ENCODE measurements at places on chromosomes 6 and 20.
A peak's percentile ranks its signal among the peaks of the same experiment; 100 is the strongest.

- DNase-seq, result no peak
Observed at GRCh38 chr6:170416303-170416702, 109.7 kb downstream of the FAM120B start.

DNA sequence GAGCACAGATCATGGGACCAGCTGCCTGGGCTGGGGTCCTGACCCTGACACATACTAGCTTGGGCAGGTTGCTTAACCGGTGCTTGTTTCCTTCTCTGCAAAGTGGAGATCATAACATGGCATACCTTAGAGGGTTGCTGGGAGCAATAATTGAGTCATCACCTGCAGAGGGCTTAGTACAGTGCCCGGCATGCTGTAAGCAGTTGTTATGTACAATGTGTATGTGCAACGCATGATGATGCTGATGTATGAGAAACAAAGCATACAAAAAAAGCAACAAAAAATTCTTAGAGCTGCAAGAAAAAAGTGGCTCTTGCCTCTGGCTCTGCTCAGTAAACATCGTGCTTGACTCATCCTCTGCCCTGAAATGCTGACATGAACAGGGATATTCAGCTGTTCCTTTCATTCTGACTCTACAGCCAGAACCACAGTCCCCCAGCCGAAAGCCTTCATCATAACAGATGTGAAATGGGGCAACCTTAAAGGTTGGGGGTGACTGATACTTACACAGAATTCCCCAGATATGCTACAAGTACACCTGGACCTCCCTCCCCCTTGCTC lies 91.7 kb downstream of the CLIC5 start:
- DNase-seq, result peak; percentile 32

- no peak for DNase-seq
Observed at GRCh38 chr20:48662711-48663110, 165.1 kb downstream of the PREX1 start.

- DNase-seq, result no peak
Observed at GRCh38 chr20:63099456-63100173, 92.9 kb upstream of the BHLHE23 start.

GRCh38 chr6:21151119-21151518 lies 442.4 kb upstream of the SOX4 start:
- DNase-seq, result no peak

DNA sequence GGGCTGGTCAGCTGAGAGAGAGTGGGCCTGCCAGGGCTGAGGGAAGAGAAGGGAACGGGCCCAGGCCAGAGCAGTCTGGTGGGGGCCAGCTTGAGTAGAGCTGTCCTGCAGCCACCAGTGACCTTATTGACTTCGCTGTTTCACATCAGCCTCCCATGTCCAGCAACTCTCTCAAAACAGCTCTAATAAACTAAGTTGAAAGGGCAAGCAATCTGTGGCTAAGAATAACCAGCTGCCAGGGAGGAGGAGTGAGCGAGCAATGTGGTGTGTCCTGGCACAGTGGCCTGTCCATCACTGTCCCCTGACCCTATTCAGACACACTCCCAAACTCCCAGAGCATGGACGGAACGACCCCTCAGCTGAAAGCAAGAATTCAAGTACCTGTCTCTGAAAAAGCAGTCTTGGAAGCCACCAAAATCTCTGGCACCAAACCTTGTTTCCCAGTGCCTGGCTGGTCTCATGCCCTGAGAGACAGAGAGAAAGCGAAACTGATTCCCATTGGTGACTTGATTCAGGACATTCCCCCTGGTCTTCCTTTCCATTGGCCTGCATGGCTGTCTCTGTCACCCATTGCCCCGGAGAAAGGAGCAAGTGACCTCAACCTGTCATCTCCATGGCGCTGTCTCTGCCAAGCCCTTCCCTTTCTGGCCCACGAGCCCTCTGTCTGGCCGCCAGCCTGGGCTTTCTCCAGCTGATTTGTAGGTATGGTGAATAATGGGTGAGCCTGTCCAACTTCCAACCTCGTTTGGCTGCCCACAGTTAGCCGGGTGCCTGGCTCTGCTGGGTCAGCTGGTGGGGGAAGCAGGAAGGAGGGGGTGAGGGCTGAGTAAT lies at the start of gene DDO:
Gene DDO (minus strand): TSS at position 490 of the 831 bp plus-strand sequence. CDS start 2,113 bp downstream, outside the sequence.
- DNase-seq, result peak; percentile 6

GRCh38 chr20:3398681-3399252 lies 8.7 kb downstream of the DNAAF9 start:
- DNase-seq, result no peak

- DNase-seq, result no peak
Observed at GRCh38 chr20:13449868-13450434, 188.8 kb downstream of the TASP1 start.

GRCh38 chr20:57414867-57415592 lies 23.8 kb downstream of the RBM38 start:
- DNase-seq, result no peak

DNA sequence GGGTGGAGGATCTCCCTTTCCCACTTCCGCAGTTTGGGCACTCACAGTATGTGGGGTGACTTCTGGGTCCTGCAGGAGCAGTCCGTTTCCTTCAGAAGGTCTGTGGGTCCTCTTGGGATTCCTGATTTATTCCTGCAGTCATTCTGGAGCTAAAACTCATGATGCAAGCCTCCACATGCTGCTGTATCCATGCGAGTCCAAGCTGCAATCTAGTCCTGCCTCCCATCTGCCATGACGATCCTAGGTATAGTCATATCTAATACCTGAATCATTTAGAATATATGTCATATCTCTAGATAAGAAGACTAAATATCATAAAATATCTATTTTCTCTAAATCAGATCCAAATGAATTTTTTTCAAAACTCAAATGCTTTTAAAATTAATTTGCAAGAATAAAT lies 103.4 kb upstream of the AHI1 start:
- DNase-seq, result no peak

- peak; percentile 98 for DNase-seq
Observed at GRCh38 chr6:160041608-160042007, 72.7 kb downstream of the IGF2R start.

DNA sequence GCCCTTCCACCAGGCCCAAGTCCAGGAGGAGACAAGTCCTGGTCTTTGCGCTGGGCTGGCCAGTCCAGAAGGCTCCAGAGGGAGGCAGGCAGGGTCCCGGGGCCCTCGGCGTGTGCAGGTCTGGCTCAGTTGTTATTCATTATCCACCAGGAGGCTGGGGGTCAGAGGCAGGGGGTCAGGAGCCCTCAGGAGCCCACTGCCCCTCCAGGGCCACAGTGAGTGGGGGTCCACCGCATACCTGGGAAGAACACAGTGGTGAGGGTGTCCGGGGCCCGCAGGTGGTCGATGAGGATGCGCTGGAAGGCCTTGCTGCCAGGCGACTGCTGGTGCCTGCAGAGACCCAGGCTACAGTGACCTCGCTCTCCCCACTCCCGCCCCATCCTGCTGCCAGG lies 4.4 kb upstream of the C20orf144 start:
- DNase-seq, result no peak

- no peak for DNase-seq
Observed at GRCh38 chr6:107290491-107290890, 168.9 kb downstream of the PDSS2 start.

DNA sequence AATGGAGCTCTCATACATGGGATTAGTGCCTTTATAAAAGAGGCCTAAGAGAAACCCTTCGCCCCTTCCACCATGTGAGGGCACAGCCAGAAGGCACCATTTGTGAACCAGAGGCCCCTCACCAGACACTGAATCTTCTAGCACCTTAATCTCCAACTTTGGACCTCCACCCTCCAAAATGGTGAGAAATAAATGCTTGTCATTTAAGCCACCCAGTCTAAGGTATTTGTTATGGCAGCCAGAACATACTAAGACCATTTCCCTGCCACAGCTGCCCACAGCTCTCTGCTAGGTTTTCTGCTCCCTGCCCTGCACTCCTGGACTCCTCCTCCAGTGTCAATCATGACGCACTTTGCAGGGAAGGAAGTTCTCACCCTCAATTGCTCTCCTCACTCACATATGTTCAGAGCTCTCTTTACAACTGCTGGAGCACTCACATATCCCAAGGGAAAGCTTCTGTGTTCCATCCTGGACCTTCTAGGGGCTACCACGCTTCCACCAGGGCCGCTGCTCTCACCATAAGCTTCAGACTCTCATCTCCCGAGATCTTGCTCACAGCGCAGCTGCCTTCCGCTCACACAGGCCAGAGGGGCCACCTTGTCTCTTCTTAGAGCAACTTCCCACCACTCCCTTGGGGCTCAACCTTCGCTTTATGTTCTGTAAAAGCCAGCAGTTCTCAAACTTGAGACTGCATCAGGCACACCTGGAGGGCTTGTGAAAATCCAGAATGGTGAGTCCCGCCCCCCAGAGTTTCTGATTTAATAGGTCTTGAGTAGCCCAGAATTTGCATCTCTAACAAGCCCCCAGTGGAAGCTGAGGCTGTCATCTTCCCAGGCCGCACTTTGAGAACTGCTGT lies 1.6 kb upstream of the LY86 start:
- no peak for DNase-seq

GRCh38 chr6:119347466-119348095 lies 2.0 kb downstream of the MAN1A1 start:
- DNase-seq, result no peak

DNA sequence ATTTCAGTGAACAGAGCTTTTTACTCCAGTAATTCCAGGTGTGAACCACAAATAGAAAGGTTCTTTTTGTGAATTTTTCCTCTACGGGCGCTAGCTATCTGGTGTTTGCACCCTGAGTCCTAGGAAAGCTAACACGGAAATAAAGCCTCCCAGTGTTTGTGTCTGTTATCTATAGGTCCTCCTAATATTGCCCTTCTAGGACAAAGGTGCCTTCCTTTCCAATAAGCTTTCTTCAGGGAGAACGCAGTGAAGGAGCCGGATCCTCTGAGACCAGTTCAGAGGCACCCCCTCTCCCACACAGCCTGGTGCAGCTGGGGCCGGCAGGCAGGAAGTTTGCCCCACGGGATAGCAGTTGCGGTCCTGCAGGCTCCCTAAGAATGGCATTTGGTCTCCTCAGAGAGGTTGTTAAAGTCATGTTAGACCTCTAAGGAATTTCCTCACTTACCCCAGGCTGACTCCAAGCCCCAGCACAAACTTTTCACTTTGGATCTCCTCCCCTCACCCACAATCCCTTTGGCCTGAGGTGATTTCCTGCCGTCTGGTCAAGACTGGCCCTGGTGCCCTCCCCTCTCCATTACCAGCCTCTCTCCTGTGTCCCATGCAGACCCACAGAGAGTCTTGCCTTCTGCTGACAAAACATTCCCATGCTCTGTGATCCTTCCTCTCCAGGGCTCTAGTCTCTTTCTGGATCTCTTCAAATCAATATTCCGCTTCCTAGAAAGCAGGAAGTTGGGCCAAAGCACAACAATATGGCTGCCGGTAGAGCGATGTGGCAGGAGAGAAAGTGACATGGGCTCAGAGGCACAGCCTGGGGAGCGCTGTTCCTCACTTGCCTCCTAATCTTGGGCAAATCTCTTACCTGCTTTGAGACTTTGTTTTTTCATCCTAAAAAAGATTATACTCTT lies 126.0 kb downstream of the MOXD1 start:
- DNase-seq, result no peak

GRCh38 chr20:4835244-4836177 lies 113.8 kb downstream of the PRND start:
- peak; percentile 70 for DNase-seq

- DNase-seq, result no peak
Observed at GRCh38 chr20:37351689-37352607, 6.0 kb downstream of the SRC start.

GRCh38 chr6:124882579-124883393 lies 79.5 kb upstream of the RNF217 start:
- DNase-seq, result peak; percentile 4

GRCh38 chr20:21613512-21613911 lies 92.0 kb upstream of the PAX1 start:
- DNase-seq, result no peak

DNA sequence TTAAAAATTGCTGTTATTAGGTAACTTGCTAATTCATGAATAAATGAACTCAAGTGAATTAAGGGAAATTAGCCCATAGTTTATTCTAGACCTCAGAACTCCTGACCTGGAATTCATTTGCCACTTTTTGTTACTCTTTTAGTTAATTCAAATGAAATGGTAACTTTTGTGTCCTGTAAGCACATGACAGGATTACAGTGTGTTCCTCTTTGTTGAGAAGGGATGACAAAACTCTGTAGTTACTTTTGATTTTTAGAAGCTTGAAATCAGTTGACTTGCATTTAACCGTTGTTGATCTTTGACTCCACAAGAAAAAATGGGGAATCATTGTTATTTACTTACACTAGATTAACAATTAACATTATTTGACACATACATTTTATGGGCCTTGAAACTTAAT lies 6.2 kb downstream of the SLC9A8 start:
- DNase-seq, result no peak

DNA sequence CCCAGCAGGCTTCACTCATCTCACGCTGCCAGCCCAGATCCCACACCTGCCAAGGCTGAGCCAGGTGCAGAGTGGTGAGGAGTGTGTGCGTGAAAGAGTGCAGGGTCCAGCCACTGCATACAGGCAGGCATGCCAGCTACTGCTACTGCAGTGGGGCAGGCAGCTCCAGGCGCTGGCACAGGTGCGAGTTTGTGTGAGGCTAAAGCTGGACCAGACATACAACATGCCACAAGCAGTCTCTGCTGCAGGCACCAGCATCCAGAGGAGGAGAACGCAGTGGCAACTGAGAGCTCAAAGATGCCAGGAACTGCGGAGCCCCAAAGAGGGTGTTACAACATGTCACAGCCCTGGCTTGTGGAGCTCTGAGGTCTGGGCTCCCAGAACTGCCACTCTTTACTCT lies 149.8 kb downstream of the EYS start:
- no peak for DNase-seq

DNA sequence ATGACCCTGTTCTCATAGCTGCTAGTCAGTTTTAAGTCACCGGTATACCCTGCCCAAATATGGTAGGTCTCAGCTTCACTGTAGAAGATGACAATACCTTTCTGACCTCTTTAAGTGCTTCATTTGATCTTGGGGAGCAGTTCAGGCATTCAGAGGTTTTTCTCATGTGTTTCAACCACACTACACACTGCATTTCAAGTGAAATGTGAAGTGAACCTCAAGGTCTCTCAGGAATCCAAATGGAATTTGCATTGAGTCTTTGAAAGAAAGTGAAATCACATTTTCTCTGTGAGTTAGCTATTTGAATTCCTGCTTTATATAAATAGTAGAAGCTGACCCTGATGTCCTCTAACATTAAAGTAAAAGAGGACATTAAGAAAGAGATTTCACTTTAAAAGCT lies 461.6 kb downstream of the ADGRB3 start:
- DNase-seq, result no peak

- DNase-seq, result no peak
Observed at GRCh38 chr6:39063526-39063925, 14.9 kb downstream of the GLP1R start.

- DNase-seq, result no peak
Observed at GRCh38 chr6:139027620-139028182, 844 bp upstream of the ABRACL start.

GRCh38 chr6:48834706-48835105 lies 628.3 kb downstream of the MMUT start:
- no peak for DNase-seq

DNA sequence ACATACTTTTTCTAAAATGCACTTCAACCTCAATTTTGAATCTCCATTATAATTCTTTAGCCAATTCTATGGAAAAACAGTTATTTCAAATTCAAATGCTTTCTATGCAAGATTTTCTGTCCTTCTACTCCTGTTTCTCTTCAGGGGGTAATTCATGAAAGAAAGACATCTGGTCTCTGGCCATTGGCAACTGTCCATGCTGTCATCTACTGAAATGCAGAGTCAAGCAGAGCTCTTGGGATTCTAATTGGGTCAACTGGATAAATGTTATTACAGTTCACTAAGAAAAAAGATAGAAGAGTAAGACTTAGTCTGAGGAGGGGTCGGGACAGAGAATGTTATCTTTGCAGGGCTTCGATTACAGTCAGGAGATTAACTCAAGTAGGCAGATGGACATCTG lies 22.0 kb upstream of the BMP5 start:
- no peak for DNase-seq

- DNase-seq, result no peak
Observed at GRCh38 chr6:41747256-41748101, at the start of gene PGC. PGC (minus strand) TSS chr6:41747397; CDS start chr6:41747334, 63 bp downstream.

GRCh38 chr6:40414617-40415016 lies 172.5 kb downstream of the LRFN2 start:
- DNase-seq, result no peak

All from astrocyte of the cerebellum (primary cell).